Kidney epithelial cell (primary cell): ENCODE measurements at places on chromosomes 2 and 18. TPM values are rescaled to one million over a fixed set of nuclear protein-coding genes. Genes with fewer than 3 reads are reported as not detected.

DNA sequence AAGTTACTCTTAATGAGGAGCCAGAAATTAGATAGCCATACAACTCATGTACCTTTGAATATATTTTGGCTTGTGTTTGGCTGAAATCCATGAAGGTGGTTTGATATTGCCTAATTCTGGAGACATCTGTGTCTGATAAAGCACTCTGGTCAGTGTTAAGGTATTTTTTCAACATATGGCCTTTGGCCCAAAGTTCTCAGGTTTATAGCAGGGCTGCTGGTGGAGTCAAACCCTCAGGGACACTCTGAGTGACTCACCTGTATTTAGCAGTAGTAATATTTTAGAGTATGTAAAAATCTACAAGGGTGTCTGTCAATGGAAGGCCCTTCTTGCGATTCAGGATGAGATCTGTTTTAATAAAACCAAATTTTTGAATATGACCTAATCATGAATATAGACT, 666.5 kb downstream of the SLC4A3 start:
- DNase-seq, result no peak

- no peak for DNase-seq
Measured at GRCh38 chr2:37168217-37168981, 11.6 kb upstream of the EIF2AK2 start.

DNA sequence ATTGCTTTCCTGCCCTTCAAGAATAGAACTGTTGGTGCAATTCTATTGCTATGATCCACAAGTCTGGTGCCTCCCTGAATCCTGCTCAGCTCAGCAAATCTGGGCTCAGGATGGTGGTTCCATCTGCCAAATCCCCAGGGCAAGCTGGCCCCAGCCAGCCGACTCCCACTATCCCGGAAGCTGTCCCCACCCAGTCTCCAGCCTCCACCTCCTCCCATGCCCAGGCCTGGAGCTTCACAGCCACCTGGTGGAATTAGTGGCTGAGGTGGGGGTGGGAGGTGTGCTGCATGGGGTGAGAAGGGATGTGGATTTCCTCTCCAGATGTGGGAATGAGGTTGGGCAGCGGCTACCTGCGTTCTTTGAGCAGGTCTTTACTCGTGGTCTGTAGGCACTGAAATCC, 119.3 kb upstream of the SMAD2 start:
- no peak for DNase-seq

- DNase-seq, result no peak
Measured at GRCh38 chr2:232896720-232897597, 26.9 kb downstream of the SNORC start.

- no peak for DNase-seq
Measured at GRCh38 chr2:20504174-20504573, 57.3 kb downstream of the RHOB start.

DNA sequence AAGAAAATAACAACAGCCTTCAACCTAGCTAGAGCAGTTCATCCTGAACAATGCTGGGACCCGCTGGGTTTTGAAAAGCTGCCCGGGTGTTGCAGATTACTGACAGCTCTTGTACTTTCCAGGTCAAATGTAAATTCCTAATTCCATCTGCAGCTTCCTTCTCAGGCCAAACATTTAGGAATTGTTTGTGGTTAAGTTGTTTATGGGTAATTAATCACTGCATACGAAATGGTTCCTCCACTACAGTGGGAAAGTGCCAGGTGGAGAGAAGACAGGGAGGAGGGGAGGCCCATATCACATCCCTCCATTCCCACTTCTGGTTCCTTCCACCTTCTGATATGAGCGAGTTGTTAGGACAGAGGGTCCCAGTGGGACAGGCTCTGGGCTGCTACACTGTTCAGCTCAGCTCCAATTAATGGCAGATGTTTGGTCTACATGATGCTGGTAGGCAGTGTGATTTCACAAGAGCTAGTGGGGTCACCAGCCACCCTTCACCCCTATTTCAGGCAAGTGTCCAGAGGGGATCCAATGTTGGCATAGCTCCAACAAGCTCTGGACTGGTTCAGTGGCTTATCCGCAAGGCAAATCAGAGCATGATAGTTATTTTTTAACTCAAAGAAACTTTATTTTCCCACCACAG, 112.9 kb upstream of the ACAA2 start:
- DNase-seq, result no peak

- DNase-seq, result no peak
Measured at GRCh38 chr18:23536204-23536603, 32.9 kb downstream of the RMC1 start.

- DNase-seq, result no peak
Measured at GRCh38 chr18:69996417-69996816, 48.7 kb upstream of the CD226 start.

DNA sequence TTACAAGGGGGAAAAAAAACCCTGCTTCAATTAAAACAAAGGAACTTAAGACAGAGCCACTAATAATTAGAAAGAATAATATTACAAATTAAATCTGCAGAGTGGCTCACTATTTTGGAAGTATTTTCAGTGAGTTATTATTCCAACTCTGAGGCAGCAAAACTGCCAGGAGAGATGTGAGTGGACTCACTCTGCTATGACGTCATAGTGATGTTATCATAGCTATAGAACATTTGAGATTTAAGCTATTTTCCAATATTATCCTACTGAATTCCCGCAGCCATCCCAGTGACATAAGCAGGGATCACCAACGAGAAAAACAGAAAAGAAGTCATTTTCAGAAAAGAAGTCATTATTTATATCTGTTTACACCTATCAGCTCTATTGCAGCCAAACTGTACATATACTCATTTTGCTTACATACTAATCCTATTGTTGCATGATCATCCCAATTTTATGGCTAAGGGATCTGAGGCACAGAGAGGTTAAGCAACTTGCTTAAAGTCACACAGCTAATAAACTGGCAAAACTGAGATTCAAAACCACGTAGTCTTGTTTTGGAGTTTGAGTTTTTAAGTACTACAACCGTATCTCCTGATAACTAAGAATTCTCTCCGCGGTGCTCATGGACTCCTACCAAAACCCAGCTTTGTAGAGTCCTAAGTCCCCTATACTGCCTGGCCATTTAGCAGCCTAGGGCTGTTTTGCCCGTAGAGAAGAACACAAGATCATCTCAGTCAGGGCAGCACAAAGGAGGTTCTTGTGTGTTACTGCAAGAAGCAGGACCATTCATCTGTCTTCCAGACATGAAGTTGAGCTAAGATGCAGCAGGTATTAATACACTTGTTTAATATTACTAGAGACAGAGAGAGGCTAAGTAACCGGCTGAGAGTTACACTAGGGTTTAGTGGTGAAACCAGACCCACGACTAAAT, 299.8 kb downstream of the TCF4 start:
- DNase-seq, result no peak

DNA sequence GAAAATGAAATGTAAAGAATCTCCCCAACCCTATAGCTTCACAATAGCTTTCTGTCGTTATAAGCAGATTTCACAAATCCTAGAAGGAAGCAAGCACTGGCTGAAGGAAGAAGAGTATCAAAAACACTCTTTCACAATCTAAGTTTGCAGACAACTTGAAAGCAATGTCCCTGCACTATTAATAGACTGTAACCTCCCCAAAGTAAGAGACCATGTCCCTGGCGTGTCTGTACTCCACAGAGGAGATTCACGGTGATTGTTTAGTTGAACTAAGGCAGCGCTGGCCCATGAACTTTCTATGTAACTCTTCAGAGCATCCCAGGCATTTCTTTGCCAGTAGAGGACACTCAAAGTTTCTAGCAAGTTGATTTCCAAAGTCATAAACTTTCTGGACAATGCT, 128.0 kb upstream of the HNRNPA3 start:
- DNase-seq, result no peak

DNA sequence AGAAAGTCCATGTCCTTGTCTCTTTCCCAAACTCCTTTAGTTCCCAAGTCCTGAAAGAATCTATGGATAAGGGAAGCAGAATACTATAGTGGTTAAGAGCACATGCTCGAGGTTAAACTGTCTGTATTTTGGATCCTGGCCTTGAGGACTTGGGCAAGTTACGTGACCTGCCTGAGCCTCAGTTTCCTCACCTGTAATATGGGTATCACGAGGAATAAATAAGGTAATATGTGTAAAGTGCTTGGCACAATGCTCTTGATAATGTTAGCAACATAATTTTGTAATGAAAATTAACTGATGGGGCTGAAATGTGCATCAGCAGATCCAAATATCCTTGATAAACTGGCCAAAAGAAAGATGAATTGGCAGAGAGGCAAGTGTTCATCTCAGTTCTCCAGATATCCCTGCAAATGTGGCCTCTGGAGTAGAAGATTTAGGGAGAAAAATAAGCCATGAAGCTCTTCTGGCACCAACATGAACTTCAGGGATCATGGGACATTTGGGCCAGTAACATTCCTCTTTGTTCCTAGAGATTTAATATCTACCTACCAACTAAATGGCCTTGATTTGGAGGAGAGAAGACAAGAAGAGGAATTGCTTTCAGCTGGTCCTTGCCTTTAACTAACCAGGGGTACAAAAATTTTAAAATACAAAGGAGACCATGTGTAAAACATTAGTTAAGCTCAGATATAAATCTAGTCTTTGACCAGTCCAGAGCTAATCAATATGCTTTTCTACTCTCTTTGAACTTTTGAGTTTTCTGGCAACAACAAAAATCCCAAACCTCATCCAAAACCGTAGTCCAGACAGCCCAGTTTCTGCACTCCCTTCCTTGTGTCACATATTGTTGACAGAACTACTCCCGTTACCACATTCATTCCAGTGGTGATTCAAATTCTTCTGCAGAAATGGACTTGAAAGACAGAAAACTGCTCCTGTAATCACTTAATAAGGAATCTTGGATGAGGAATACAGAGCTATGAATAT, 52.7 kb upstream of the EML4 start:
- DNase-seq, result no peak

DNA sequence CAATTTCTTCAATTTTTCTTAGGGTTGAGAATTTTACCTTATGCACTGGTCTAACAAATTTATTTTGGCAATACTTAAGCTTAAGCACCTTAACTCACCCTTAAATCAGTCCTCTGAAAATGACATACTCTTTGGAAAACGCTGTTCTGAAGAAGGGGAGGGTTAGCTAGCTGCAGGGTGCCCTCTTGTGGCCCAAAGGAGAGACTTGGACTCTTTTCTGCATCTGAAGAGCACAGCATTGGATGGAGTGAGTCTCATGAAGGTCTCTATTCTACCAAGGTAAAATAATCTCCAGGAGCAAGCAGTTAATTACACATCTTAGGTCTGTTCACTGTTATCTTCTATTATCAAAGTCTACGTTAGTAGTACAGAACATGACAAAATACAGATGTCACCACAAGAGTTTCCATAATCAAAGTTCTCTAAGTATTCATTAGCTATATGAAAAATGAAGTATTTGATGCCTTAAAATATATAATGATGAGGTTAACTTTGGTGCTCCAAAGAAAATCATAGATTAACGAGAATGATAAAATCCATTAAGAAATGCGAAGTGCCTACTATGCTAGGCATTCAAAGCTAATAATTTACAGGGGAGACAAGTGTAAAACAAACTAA, 24.4 kb downstream of the PUM2 start:
- DNase-seq, result no peak

DNA sequence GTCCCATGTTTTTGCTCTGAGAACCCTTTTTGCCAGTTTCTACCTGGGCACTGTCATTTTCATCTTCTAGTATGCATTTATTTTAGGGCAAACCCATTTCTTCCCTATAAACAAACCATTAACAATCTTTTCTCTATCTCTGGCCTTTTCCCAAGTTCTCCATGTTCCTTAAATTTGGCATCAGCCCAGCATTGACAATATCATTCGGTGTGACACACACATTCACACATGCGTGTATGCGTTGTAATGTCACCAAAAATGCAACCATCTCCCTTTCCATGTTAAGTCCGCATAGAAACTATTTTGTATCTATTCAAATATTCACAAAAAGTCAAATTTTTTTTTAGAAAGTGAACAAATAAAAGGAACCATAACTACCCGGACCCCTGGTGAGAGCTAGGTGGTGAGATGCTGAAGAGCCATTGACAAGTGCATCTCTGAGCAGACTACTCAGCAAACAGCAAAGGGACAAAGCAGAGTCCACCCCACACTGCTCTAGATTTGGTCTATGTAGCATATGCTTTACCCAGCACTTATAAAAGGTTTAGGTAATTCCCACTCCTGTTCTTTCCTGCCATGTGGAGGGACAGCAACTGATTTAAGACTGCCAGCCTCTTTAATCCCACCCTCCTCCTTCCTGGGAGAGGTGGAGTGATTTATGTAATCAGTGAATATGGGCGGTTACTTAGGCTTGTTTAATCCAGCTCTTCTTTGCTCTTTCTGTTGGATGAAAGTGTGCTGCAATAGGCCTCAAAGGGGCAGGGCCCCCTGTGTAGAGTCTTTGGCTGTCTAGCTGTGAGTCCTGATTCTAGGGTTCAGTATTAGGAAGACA, 124.1 kb downstream of the METTL8 start:
- DNase-seq, result no peak

- no peak for DNase-seq
Measured at GRCh38 chr2:44974064-44974715, 32.7 kb downstream of the SIX3 start.

- DNase-seq, result no peak
Measured at GRCh38 chr2:235007664-235008457, 56.0 kb downstream of the SH3BP4 start.

DNA sequence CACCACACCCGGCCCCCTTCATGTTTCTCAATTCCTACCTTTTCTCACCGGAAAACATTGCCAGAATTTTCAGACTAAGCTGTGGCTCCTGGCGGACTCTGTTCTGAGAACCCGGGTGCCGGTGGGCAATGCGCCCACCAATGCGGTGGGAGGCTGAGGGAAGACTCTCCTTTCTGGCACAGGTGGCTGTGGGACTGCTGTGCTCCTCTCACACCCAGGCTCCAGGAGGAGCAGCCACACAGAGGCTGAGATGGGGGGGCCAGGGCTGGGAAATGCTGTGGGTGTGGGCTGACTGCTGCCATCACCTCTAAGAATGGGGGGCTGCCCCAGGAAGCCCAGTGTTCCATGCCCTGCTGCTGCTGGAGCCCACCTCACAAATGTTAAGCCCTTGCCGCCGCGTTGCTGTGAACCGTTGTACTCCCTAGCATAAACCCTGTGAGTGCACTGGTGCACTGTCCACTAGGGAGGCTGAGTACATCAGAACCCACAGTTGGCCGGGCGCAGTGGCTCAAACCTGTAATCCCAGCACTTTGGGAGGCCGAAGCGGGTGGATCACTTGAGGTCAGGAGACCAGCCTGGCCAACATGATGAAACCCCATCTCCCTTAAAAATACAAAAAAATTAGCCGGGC, 152.6 kb downstream of the LDLRAD4 start:
- DNase-seq, result no peak

DNA sequence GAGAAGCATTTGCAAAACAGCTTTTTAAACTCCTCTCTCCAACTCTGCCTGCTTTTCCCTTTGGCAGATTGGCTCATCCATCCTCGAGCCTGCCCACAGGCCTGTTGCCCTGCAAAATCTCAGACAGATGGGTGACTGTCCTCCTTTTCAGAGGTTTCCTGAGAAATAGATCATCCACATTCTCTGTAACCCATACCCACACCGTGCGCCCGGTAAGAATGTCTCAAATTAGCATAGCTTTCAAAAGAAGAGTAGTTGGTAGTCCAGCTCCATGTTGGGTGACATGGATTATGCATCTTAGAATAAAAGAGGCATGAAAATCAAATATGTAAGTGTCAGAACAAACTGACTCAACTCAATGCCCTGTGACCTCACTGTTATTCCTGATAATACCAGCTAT, 457.9 kb downstream of the TSN start:
- no peak for DNase-seq

Gene IL1RN
- 8.8 and 11.3 TPM in 2 replicates for total RNA-seq

Gene TMEM247
- total RNA-seq, result not detected in 2 replicates

Gene MC5R
- total RNA-seq, result not detected in 2 replicates

Gene SLC9A2
- 3.4 and 4.9 TPM in 2 replicates for total RNA-seq

Gene PLCD4
- total RNA-seq, result 0.08 and 0.27 TPM in 2 replicates

Gene GRP
- total RNA-seq, result not detected in 2 replicates

Gene CNDP1
- not detected in 2 replicates for total RNA-seq

Gene TRIM43
- total RNA-seq, result not detected in 2 replicates
